ENCODE measurements at places on chromosomes 12 and 14. TPM values are rescaled to one million over a fixed set of nuclear protein-coding genes. Genes with fewer than 3 reads are reported as not detected.

DNA sequence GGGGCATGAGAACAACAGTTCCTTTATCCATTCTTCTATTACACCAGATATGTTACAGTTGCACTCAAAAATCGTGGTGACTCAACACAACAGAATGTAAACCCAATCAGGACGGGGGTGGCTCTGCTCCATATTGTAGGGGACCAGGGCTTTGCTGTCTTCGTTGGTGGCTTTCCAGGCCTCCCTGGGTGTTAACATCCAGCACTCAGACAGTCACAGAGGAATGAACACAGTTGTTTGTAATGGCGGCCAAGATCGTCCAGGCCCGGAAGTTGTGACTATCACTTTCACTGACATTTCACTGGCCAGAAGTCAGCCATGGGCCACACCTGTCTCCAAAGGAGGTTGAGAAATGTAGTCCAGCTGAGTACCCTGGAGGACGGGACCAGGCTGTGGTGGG, 204.1 kb downstream of the CACNA1C start:
- H3K4me1 ChIP-seq = peaks cover 19% of the 10 kb centered on the region
- H3K4me3 ChIP-seq = no peak overlapping the region
- DNase-seq = peak; percentile 84

- no peak overlapping the region for H3K27ac ChIP-seq
- DNase-seq = peak; percentile 67
- peaks cover 1% of the 10 kb centered on the region for H3K36me3 ChIP-seq
- no peaks in the 10 kb centered on the region for H3K27me3 ChIP-seq
- no peak overlapping the region for H3K4me3 ChIP-seq
- H3K4me1 ChIP-seq = peaks cover 6% of the 10 kb centered on the region
Measured at GRCh38 chr14:91225025-91225424, 19.5 kb downstream of the GPR68 start.

DNA sequence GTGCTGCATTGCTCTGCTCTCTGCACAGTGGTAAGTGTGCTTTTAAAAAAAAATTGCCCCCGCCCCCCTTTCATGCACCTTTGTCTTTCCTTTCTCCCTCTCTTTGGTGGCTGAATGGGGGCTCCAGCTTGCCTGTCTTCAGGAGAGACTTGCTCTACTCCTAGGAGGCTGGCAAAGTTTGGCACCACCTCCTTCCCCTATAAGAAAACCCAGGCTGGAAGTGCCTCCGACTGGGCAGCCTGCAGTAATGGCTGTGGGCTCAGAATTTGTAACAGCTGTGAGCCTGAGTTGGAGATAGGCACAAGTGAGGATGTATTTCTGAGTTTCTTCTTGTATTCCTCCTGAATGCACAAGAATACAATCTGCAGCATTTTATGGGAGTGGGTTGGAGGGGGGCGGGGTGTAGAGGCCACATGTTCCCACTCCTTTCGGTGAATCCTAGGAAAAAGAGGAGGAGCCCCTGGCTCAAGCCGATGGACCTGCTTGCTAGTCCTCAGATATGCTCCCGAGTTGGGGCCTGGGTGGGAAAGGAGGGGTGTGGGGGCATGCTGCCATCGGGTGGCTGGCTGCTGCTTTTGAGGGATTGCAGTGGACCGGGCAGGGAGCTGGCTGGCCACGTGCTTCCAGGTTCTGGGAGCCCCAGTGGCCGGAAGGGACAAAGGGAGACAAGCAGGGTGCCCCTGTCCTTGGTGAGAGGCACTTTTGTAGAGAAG, 124.3 kb downstream of the TSPAN9 start:
- peaks cover 8% of the 10 kb centered on the region for H3K4me1 ChIP-seq
- no peaks in the 10 kb centered on the region for H3K36me3 ChIP-seq
- H3K27ac ChIP-seq = no peak overlapping the region
- H3K27me3 ChIP-seq = peaks cover 6% of the 10 kb centered on the region
- peak overlapping the region; percentile 51 for H3K4me3 ChIP-seq

KRT5 gene
- total RNA-seq = not detected

SOX5 gene
- 11.9 TPM for total RNA-seq

CMTM5 gene
- total RNA-seq = not detected

IFT81 gene
- total RNA-seq = 10.6 TPM

OTX2 gene
- total RNA-seq = not detected
